ENCODE measurements at places on chromosomes 3 and 15. TPM values are rescaled to one million over a fixed set of nuclear protein-coding genes. Genes with fewer than 3 reads are reported as not detected.

- no peak for DNase-seq
These were observed 17.4 kb upstream of the KCNMB2 start for GRCh38 chr3:178518660-178519396.

GRCh38 chr3:16140116-16140893 is 34.2 kb upstream of the GALNT15 start:
- peak; percentile 88 for DNase-seq

DNA sequence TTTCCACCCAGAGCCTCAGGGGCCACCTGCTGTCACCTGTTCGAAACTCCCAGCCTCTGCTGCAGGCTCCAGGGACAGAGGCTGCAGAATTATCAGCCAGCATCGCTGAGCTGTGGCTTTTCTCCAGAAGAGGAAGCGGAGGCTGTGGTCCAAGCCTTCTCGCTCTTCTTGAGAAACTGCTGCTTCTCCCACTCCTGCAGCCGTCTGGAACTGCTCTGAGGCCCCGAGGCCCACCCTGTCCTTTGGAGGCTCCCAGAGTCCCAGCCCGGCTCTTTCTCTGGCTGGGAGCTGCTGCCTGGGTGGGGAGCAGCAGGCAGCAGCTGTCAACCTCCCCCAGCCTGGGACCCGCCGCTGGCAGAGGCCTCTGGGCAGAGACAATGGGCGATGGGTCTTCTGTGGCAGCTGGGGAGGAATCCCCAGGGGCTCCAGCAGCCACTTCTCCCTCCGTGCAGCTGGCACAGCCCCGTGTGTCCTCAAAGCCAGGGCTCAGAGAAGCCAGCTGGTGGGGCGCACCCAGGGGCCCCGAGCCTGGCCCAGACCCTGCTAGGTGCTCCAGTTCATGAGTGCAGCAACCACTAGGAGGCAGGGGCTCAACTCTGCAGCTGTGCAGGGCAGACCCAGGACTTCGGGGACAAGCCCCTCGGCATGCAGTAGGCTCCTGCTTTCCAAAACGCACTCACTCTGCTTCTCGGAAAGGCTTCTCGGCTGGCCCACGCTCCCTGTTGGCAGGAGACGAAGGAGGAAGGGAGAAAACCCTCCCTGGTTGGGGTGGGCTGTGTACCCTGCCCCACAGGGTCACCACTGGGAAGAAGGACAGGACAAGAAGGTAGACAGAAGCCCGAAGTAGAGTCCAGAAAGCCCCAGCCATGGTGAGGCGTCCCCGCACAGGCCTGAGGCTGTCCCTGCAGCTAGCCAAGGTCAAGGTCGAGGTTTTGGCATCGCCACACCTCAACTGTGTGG is 49.9 kb upstream of the FURIN start:
- no peak for DNase-seq

- no peak for DNase-seq
These were observed 148.1 kb downstream of the NEO1 start for GRCh38 chr15:73200339-73200738.

DNA sequence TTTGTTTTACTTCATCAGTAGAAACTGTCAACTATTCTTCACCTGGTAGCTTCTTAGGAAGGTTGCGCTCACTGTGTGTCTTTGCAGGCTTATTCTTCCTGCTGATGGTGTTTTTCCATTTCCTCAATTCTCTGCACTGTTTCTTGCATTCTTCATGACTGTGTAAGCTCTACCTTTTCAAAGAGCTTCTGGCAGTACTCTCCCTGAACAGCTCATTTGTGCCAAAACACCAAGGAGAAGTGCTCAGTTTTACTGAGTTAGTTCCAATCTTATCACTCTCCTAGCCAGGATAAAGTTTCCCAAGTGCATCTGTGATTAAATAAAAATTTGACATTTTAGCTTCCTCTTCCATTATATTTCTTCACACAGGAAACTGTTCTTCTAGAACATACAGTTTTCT is 339.8 kb downstream of the EPHA3 start:
- DNase-seq = no peak

DNA sequence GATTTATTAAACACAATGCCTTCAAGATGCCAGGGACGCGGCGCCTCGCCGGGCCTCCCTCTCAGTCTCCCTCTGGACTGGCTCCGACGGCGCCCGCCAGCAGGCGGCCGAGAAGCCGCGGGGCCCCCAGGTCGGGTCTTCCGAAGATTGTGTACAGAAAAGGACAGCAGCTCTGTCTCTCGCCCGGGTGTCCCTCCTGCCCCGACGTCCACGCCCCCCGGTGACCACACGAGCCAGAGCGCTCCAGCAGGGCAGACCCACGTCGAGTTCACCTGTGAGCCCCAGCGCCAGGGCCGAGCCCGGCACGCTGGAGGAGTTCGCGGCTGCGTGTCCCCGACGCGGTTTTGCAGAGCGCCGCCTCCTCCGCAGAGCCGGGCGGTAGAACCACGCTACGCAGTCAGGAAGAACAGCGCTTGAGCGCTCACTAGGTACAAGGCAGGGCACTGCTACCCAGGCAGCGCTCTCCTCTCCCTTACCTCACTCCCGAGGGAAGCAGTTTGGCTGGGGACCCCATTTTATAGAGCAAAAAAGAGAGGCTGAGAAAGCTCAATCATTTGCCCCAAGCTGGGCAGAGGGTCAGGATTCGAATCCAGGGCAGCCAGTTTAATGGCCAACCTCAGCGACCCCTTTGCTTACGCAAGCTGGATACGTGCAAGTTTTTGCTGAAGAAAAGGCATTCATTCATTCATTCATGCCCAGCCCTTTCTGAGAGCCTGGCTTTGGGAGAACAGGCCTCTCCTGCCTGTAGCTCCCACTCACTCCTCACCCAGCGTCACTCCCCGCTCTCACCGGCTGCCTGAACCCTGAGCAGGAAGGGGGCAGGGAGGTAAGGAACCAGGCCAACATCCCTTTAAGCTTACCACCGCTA is 3.0 kb upstream of the TLE3 start:
- peak; percentile 39 for DNase-seq

- DNase-seq = peak; percentile 91
These were observed 96.1 kb downstream of the FMN1 start for GRCh38 chr15:33098094-33099058.

DNA sequence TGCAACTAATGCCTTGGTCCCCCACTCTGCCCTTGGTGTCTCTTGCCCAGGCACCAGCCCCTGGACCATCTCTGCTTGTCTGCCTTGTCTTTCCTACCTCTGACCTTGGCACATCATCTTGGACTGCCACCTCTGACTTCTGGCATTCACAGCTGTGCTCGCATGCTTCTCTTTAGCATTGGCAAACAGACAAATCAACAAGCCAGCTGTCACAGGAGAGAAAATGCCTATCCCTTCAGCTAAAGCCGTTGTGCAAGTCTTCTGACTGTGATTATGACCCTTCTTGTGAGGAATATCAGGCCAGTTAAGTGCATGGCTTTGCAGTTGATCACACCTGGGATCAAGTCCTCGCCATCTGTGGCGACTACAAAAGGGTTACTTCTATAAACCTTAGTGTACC is 84.6 kb downstream of the PRICKLE2 start:
- DNase-seq = no peak

DNA sequence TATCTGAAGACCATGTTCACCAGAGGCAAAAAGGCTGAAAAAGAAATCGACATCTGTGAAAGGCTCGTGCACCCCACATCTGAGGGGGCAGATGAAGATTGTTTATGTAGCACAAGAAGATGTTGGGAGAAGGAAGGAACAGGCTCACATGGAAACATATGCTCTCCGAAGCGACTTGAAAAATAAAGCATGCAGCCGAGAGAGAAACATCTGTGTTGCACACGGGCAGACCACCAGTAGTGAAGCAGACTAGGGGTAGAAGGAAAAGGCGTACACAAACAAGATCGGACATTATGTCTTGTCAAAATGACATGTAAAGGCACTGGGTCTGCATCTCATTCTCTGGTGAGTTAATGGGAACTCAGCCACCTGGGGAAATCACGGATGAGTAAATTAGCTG is 356.5 kb downstream of the ZIC4 start:
- no peak for DNase-seq

DNA sequence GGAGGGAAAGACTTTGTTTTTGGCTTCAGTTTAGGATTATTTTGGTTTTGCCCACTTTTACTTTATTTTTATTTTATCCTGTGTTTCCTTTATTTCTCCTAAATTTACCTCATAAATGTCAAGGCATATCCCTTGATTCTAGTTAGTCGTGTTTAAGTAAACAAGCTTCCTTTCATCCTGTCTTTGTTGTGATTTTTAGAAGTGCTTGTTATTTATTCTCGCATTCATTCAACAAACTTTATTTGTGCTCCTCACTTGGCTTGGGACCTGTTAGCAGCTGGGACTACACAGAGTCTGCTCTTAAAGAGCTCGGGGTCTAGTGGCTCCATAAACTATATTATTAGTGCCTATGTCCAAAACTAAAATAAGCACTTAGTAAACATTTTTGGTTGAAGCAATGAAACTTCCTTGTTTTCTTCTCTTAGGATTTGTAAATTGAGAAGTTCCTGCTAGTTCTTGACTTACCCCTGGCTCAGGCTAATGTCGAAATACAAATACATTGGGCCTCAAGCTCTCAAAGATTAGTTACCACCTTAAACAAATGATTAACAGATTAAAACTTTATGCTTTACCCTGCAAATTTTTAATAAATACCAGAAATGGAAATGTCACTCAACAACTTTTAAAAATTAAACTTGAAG is 19.0 kb upstream of the DMXL2 start:
- DNase-seq = no peak

GRCh38 chr15:89450076-89451006 is 46.0 kb downstream of the RHCG start:
- DNase-seq = no peak

GRCh38 chr3:9308298-9308990 is 54.4 kb upstream of the THUMPD3 start:
- DNase-seq = no peak

DNA sequence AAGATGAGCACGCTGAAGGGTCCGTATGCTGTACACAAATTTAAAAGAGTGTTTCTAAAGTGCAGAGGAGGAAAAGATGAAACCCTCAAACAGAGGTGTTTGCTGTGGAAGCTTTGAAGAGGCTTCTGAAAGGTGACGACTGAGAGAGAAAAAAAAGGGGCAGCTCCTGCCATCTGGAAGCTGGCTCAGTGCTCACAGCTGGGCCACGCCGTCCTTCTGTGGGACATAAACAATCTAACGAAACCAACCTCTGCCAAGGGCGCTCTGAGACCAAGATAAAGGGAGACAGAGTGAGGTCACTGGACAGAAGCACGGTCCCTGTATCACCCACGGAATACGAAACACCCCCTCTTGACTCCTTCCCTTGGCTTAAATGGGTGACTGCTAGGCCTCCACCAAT is 96.3 kb upstream of the SLC6A6 start:
- DNase-seq = no peak

DNA sequence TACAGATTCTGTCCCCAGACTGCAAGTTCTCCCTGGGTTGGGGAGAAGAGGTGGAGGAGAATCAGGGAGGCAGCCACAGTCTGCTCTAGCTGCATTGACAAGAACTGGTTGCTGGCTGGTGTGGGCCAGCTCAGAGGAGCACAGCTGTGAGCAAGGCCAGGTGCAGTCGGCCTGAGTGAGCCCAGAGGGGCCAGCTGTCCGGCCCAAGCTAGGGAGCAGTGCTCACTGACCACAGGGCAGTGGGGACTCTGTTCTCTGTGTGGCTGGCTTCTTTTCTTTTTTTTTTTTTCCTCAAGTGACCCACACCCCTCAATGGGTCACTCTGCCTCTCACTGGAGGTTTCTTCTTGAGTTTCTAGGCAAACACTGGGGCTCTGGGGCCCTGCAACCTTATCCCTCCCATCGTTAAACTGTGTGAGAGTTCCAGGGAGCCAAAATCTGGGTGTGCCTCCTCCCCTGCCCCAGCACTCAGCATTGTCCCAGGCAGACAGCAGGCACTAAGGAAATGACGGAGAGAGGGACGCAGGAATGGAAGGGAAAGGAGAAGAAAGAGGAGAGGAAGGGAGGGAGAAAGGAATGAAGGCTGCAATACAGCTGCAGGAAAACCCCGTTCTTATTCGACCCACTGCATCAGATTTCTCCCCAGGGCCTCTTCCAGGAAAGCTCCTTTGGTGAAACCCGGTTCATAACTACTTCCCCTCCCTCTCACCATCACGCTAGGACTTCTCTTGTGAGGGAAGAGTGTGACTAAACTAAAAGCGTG is 37.7 kb upstream of the HES1 start:
- no peak for DNase-seq

DNA sequence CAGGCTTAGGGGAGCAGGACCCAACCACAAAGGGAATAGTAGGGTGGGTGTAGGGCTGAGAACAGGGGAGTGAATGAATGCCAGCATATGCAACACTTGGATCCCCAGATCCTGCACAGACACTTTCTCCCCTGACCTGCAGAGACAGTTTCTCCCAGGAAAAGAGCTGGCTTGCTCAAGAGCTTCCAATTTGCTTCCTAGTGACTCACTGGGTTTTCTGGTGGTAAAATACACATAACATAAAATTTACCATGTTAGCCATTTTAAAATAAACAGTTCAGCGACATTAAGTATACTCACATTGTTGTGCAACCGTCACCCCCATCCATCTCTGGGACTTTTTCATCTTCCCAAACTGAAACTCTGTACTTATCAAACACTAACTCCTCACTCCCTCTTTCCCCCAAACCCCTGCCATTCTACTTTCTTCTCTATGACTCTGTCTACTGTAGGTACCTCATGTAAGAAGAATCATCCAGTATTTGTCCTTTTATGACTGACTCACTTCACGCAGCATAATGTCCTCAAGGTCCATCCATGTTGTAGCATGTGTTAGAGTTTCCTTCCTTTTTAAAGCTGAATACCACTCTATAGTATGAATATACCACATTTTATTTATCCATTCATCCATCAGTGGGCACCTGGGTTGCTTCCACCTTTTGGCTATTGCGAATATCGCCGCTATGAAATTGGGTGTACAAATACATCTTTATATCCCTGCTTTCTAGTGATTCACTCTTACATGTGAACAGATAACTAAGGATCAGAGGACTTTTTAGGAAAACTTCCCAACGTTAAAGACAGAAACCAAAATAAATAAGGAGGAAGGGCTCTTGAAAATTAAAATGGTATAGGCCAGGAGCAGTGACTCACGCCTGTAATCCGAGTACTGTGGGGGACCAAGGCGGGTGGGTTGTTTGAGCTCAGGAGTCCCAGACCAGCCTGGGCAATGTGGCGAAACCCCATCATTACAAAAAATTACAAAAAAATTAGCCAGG is 95.6 kb upstream of the TJP1 start:
- DNase-seq = peak; percentile 85

GRCh38 chr3:101124125-101124524 is 130.9 kb upstream of the ABI3BP start:
- peak; percentile 20 for DNase-seq

- no peak for DNase-seq
These were observed 12.9 kb downstream of the SNX4 start for GRCh38 chr3:125507128-125507527.

GRCh38 chr15:101000271-101000681 is 81.1 kb downstream of the LRRK1 start:
- peak; percentile 29 for DNase-seq

Gene STAC
- total RNA-seq = 0.36 TPM

Gene IGSF11
- not detected for total RNA-seq

Gene ACTC1
- total RNA-seq = 0.83 TPM

Gene SMCO1
- not detected for total RNA-seq

Gene SYNPR
- not detected for total RNA-seq

Gene SLC15A2
- 0.18 TPM for total RNA-seq

All from IMR-90 (cell line).